ENCODE measurements at places on chromosomes 6 and 20.

DNA sequence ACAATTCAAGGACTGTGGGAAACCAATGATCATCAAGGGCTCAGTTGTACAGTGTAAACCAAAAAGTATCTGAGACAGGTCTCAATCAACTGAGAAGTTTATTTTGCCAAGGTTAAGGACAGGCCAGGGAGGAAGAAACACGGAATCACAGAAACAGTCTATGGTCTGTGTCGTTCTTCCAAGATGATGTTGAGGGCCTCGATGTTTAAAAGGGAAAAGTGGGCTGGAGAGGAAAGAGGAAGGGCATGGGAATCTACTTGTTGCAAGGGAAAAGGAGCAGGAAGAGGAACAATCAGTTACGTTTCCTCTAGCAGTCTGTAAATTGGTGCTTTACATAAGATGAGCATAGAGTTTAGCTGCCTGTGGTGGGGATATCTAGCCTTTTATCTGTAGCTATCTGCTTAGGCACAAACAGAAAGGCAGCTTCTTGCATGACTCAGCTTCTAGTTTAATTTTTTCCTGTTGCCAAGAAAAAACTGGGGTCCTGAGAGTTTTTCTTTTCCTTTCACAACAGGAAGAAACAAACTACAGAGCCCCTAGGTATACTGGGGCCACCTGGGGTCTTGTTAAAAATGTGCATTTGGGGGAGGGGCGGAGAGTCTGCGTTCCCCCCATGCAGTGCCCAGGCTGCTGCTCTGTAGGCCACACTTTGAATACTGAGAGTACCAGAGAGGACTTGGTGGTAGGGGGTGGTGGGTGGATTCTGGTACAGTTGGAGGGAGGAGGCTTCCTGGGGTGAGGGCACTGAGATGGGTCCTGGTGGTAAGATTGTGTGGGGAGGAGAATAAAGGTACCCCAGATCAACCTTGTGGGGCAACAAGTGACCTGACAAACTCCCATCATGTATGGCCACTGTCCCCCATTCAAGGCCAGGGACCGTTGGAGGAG lies 35.3 kb upstream of the EZR start:
- DNase-seq = peak; percentile 49

DNA sequence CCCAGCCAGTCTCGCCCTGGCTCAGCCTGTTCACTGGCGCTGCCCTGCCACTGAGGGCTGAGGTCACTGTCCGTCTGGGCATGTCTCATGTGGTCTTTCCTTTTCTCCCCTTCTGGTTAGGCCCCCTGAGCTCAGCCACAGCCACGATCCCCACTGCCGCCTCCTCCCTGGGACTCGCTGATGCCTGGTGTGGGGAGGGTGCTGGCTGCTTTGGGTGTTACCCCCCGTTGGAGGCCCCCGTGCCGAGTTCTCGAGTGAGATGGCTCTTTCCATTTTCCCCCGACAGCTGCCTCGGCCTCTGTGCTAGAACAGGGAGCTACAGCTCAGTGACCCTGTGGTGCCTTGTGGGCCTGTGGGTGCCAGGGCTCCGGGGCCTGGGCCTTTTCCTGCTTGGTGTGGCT lies 14.9 kb upstream of the TCFL5 start:
- no peak for DNase-seq

DNA sequence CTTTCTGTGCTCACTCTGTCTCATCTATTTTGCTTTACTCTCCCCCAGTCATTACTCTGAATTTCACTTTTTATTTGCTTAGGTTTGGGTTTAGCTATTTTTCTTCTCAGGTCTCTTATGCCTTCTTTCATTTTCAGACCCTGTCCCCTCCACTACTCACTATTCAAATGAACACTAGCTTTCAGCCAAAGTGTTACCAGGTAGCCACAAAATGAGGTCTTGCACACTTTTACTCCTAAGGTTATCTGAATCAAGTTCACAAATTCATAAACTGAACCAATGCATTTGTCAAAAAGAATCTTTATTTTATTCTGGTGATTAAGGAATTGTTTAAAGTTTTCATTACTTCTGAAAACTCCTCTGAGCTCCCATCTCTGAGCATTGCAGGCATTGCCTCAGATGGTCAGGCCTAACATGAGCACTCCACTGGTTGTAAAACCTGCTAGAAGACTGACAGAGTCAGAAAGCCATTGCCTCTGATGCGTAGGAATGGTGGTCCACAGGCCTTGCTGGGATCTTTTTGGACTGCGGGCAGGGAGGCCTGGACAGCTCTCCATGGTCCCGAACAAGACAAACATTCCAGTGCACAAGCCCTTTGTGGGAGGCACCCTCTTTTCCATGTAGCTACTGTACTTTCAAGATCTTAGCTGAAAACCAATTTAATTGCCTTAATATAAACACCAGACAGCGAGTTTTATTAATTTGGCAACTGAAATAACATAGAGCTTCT lies 48.5 kb downstream of the FYN start:
- peak; percentile 67 for DNase-seq

- no peak for DNase-seq
Measured at GRCh38 chr20:59688999-59689398, 84.7 kb downstream of the PHACTR3 start.

- DNase-seq = no peak
Measured at GRCh38 chr6:169949511-169950097, 198.2 kb downstream of the ERMARD start.

GRCh38 chr20:32442630-32443373 lies 84.7 kb downstream of the ASXL1 start:
- no peak for DNase-seq

- DNase-seq = peak; percentile 95
Measured at GRCh38 chr6:90586836-90587638, at the start of gene MAP3K7. TSS of gene MAP3K7 (minus strand) at chr6:90587072. CDS start at chr6:90586883, 189 bp downstream.

DNA sequence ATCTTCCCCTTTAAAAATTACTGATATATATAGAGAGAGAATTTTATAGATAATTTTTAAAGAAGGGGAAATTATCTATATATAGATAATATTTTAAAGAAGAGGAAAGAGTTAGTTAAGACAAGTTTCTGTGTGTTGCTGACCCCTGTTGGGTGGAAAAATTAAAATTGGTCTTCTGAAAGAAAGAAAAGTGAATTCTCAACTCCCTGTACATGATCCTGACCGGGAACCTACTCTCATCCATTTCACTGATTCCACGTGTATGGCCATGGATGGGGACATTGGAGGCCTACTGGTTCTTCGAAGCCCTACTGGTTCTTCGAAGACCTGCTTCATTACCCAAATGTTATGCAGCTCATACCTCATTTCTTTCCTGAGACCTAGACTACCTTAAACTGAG lies 53.0 kb upstream of the TCF21 start:
- no peak for DNase-seq

DNA sequence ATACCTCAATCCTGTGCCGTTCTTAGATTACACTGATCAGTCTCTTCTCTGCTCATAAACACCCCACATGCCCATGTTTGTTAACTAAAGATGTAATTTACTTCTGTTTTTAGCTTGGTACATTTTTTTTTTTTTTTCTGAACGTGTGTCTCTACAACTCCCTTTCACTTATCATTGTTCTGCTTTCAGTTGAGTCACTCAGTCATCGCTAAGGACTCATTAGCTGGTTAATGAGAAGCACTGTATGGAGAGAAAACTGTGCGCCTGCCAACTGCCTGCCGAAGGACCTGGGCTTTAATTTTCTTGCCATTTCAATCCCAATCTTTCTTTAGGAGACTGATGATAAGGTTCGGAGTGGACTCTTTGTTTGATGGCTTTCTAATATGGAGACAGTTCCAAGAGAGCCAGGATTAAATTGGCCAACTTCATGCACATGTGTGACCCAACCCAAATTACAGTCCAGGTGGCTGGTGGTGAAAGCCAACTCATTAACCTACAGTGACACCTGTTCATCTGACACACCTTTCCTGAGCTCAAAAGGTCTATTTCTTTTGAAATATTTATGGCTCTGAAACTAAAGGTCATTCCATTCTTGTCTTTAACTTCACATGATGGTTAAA lies 334.1 kb downstream of the BCKDHB start:
- no peak for DNase-seq

- no peak for DNase-seq
Measured at GRCh38 chr6:125498606-125499005, 196.8 kb upstream of the HDDC2 start.

DNA sequence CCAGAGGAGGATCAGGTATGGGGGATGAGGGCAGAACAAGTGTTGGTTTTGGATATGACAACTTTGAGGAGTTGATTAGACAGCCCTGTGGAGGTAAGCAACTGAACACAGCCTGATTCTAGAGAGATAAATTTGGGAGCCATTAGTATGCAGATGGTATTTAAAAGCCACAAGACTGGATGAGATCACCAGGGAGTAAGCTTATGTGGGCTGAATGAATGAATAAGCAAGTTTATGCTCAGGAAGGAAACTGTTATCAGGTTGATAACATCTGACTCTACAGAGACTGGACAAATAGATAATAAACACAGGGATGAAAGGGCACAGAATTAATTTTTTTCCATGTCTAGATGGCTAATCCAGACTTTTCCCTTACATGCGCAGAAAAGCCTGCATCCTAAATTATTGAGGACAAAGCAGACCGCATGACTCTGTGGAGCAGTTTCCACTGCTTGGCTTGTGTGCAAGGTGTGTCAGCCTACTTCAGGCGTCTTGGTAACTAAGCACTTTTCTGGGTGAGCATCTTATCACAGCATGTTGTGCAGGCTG lies 150.6 kb downstream of the GJA10 start:
- peak; percentile 55 for DNase-seq

DNA sequence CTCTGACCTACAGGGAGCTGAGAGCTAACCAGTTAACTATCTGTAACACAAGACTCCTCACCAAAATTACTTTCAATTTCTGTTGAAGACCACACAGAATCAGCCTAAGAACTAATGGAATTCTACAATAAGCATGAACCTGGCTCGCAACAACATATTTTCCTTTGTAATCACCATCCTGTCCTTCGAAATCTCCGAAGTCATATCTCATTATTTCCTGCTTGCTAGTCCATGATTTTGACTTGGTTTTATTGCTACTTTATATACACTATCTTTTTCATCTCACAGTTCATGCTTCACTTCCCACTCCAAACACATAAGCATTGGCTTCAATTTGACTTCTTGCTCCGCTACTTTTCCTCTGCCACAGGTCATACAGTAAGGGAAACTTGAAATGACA lies 405.8 kb upstream of the FKBP1C start:
- no peak for DNase-seq

GRCh38 chr6:20464041-20464440 lies 62.4 kb downstream of the E2F3 start:
- no peak for DNase-seq

DNA sequence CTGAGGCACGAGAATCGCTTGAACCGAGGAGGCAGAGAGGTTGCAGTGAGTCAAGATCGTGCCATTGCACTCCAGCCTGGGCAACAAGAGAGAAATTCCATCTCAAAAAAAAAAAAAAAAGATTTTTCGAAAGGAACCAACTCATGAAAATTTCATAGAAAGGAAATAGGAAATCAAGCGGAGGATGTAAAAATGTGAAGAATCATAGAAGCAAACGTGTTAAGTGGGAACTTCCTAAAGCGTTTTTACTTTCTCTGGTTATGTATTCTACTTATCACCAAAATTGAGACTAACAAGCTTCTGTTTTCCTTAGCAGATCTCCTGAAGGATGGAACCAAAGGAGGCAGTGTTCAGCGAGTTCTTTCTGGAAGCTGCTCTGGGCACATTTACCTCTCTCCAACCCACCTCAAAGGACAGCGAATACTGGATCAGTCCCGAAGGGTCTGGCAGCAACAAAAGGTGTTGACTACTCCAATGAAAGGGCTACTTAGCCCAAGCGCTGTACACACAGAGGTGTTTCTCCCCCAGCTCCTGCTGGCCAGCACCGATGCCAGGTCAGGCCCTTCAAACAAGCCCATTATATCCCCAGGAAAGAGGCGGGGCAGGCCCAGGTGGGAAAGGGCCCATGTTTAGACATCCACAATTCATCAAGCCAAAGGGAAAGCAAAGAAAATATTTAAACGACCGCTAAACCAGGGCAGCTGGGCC lies 327.5 kb upstream of the JARID2 start:
- no peak for DNase-seq

DNA sequence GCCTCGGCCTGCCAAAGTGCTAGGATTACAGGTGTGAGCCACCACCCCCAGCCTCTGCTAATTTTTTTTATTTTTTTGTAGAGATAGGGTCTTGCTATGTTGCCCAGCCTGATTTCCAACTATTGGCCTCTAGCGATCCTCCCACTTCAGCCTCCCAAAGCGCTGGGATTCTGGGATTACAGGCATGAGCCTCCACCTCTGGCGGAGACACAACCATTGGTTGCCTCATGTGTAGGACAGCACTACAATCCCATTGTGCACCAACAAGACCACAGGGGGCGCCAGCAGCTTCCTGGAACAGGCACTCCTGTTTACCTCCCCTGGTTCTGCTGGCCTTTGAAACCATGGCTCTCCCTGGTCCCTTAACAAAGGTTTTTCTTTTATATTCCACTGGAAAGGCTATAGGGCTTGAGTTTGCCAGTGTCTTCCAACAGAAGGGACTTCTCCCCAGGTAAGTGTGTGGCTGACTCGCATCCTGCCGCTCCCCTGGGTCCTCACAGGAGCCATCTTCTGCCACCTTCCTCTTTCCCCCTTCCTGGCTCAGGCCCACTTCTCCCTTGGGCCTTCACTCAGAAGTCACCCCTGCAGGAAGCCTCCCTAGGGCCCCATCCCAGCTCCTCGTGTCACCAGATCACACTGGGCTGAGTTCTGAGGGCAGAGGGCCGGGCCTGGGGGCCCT lies 39.2 kb upstream of the TLDC2 start:
- peak; percentile 76 for DNase-seq

- peak; percentile 50 for DNase-seq
Measured at GRCh38 chr6:32327103-32327502, 44.6 kb downstream of the TSBP1 start.

DNA sequence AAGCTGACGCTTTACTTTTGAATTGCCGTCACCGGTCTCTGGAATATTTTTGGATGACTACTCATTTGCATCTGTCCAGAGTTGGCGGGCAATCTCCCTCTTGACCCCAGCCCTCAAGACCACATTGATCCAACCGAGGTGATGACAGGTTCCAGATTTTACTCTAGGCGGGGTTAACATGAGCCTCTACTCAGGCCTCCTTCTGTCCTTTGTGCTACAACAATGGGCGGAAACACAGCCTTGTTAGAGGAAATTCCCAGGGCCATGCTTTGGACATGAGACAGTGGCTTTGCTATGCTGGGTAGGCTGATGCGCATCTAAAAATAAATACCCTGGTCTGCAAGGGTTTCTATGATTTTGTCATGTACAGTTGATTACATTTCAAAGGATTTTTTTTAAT lies 27.0 kb upstream of the ADGRF5 start:
- no peak for DNase-seq

DNA sequence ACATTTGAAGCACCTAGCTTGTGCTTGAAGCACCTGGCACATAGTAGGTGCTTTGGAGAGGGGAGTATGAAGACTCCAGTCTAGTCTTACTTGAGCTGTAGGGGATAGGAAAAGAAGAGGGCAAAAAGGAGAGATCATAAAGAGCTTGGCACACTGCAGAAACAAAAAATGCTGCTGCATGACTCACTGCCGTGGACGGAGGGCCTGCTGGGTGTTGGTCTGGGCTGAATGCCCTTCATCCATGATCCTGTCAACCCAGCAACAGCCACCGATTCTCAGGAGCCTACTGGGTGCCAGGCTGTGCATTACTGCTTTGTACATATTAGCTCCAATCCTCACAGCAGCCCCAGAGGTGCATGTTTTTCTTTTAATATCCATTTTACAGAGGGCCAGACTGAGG lies 6.0 kb downstream of the PDYN start:
- no peak for DNase-seq

GRCh38 chr6:135801755-135802465 lies 49.6 kb upstream of the PDE7B start:
- no peak for DNase-seq
